Naive thymus-derived CD4-positive, alpha-beta T cell (primary cell): ENCODE measurements at places on chromosomes 7 and 10. TPM values are rescaled to one million over a fixed set of nuclear protein-coding genes. Genes with fewer than 3 reads are reported as not detected.

GRCh38 chr7:106009503-106010226 is 46.6 kb downstream of the CDHR3 start:
- DNase-seq, result peak; percentile 77
- no peaks in the 10 kb centered on the region for H3K36me3 ChIP-seq
- no peak overlapping the region for H3K4me3 ChIP-seq
- no peaks in the 10 kb centered on the region for H3K4me1 ChIP-seq

- H3K27me3 ChIP-seq, result no peaks in the 10 kb centered on the region
- no peaks in the 10 kb centered on the region for H3K4me1 ChIP-seq
- H3K4me3 ChIP-seq, result no peak overlapping the region
- DNase-seq, result no peak
- H3K27ac ChIP-seq, result no peak overlapping the region
Measured at GRCh38 chr10:13690281-13690825, 103.6 kb downstream of the PRPF18 start.

- H3K4me3 ChIP-seq, result no peak overlapping the region
- H3K4me1 ChIP-seq, result no peaks in the 10 kb centered on the region
- no peaks in the 10 kb centered on the region for H3K27me3 ChIP-seq
Measured at GRCh38 chr10:33201056-33201780, 133.2 kb downstream of the NRP1 start.

CRPPA gene
- 1.3 TPM for total RNA-seq

- no peaks in the 10 kb centered on the region for H3K27me3 ChIP-seq
- no peak for DNase-seq
- H3K4me1 ChIP-seq, result no peaks in the 10 kb centered on the region
- H3K36me3 ChIP-seq, result no peaks in the 10 kb centered on the region
Measured at GRCh38 chr10:15427843-15428414, 56.8 kb upstream of the FAM171A1 start.

LRIT1 gene
- not detected for total RNA-seq

- no peaks in the 10 kb centered on the region for H3K27me3 ChIP-seq
- no peaks in the 10 kb centered on the region for H3K4me1 ChIP-seq
- peaks cover 38% of the 10 kb centered on the region for H3K36me3 ChIP-seq
- no peak overlapping the region for H3K4me3 ChIP-seq
- no peak for DNase-seq
- no peak overlapping the region for H3K27ac ChIP-seq
Measured at GRCh38 chr7:140021603-140022002, 41.1 kb downstream of the PARP12 start.

DNA sequence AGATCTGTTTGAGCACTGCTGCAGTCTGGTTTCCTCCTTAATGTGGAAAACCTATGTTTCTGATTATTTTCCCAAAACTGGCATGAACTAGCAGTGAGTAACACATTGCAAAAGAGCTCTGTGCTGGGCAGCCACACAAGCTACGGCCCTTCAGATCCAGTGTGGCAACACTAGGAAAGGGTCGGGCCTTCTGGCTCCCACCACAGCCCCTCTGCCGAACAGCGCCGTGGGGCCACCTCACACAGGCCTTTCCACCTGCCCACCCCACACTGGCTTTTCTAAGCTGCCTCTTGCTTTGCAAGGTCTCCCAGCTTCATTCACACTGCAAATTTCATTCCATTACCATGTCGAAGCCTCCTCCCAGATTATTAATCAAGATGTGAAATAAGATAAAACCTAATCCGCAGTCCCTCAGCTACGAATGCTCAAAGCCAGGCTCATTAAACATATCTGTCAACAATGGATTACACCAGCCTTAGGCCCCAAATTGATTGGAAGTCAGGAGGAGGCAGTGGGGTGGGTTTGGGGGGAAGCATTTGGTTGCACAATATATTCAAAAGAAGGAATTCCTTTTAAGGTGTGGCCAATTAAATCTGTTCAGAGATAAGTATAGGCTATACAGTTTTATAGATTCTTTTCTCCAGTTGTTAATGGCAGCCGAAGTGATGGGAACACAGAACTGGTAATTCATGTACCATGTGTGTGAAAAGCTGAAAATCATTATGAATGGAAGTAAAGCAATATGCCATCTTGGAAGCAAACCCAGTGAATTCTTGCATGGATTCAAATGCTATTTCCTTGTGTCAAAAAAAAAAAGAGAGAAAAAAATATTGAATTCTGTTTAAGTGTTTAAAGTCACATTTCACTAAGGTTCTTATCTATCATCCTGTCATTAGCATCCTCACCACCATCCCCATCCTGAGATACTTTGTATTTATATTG is 223.7 kb downstream of the MTERF1 start:
- DNase-seq, result no peak
- no peaks in the 10 kb centered on the region for H3K36me3 ChIP-seq
- no peak overlapping the region for H3K27ac ChIP-seq
- H3K4me1 ChIP-seq, result no peaks in the 10 kb centered on the region
- H3K4me3 ChIP-seq, result no peak overlapping the region

PNLIPRP3 gene
- total RNA-seq, result not detected in 2 replicates

COL26A1 gene
- total RNA-seq, result 0.24 TPM

HOGA1 gene
- not detected for total RNA-seq

DNA sequence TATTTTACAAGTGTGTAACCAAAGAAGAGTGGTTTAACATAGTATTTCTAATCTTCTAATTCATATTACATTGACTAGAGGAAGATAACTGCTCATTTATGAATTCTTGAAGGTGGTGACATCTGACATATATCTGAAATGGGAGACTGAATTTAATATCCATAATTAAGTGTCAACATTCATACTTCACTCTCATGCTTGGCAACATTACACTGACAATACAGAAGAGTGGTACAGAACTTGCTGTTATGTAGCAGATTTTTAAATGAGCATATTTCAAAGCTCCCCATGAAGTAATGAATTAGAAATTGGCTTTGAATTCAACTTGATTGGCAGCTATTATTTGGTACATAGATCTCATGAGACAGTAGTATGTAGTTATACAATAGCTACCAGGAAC is 125.8 kb upstream of the POT1 start:
- H3K27ac ChIP-seq, result no peak overlapping the region
- no peaks in the 10 kb centered on the region for H3K27me3 ChIP-seq
- H3K36me3 ChIP-seq, result no peaks in the 10 kb centered on the region
- H3K4me1 ChIP-seq, result no peaks in the 10 kb centered on the region
- no peak overlapping the region for H3K4me3 ChIP-seq
- no peak for DNase-seq

DNA sequence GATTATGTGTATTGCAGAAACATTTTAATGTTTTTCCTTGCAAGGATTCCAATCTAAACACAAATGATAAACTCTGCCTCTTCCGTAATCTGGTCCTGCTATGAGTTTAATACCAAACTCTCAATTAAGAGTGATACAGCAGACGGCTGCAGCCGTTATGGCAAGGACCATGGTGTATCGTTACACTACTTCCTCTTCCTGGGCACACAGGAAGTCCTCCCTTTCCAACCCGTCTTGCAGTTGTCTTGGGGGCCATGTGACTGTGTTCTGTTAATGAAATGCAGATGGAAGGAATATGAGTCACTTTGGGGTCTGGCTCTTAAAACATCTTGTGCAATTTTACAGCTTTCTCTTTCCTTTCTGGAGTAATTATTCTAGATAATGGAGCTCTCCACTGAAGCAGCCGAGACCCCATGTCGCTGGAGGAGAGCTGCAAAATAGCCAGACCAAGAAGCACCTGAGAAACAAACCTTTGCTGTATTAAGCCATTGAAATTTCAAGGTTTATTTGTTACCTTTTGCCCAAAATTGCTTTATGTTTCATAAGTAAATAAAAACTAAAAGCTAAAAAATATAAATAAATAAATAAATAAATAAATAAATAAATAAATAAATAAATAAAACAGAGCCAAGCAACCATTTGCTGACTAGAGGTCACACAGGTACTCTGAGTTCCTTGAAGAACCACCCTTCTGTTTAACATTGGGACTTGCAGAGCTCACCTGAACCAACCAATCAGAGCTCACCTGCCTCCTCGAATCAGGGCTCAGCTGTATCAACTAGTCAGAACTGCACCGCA is 74.7 kb downstream of the FRMPD2 start:
- H3K27me3 ChIP-seq, result no peaks in the 10 kb centered on the region
- DNase-seq, result no peak
- H3K4me1 ChIP-seq, result no peaks in the 10 kb centered on the region
- no peaks in the 10 kb centered on the region for H3K36me3 ChIP-seq
- no peak overlapping the region for H3K4me3 ChIP-seq

- no peaks in the 10 kb centered on the region for H3K27me3 ChIP-seq
- H3K27ac ChIP-seq, result peak overlapping the region; percentile 85
- H3K36me3 ChIP-seq, result no peaks in the 10 kb centered on the region
- peak overlapping the region; percentile 77 for H3K4me3 ChIP-seq
Measured at GRCh38 chr7:139231513-139232376, 708 bp downstream of the UBN2 start.

DNA sequence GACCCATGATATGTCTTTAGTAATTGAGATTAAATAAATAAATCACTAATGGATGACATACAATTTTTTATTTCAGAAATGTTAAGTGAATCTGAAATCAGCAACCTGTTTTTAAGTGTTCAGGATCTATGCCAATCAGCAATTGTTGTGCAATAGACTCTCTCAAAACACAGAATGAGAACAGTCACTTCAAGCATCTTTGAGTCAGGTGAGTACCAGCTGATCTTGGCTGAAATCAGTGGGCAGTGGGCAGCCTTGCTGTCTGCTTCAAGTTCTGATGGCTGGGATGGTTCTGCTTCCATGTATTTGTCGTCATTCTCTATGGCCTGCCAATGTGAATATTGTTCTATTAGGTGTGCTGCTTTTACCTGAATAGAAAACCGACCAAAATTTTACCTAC is 82.3 kb upstream of the NRG3 start:
- H3K27ac ChIP-seq, result no peak overlapping the region
- H3K27me3 ChIP-seq, result no peaks in the 10 kb centered on the region
- no peak for DNase-seq
- no peaks in the 10 kb centered on the region for H3K36me3 ChIP-seq
- H3K4me3 ChIP-seq, result no peak overlapping the region
- no peaks in the 10 kb centered on the region for H3K4me1 ChIP-seq

OR2A5 gene
- not detected for total RNA-seq

GRCh38 chr7:115319541-115319940 is 397.6 kb downstream of the MDFIC start:
- H3K36me3 ChIP-seq, result no peaks in the 10 kb centered on the region
- H3K27ac ChIP-seq, result no peak overlapping the region
- H3K4me1 ChIP-seq, result no peaks in the 10 kb centered on the region
- no peak for DNase-seq

KCND2 gene
- total RNA-seq, result not detected

CTTNBP2 gene
- total RNA-seq, result not detected

DNA sequence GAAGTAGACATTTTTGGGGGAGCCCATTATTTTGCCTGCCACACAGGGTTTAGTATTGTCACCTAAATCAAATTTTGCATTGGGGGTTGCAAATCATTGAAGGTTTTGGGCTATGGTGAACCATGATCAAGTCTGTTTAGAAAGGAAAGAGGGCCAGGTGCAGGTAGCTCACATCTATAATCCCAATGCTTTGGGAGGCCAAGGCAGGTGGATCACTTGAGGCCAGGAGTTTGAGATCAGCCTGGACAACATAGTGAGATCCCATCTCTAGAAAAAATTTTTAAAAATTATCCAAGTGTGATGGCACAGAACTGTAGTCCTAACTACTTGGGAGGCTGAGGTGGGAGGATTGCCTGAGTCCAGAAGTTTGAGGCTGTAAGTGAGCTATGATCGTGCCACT is 31.2 kb downstream of the KAT6B start:
- no peak overlapping the region for H3K27ac ChIP-seq
- H3K4me3 ChIP-seq, result no peak overlapping the region
- DNase-seq, result no peak
- peaks cover 8% of the 10 kb centered on the region for H3K4me1 ChIP-seq

SLC35G1 gene
- 2.4 TPM for total RNA-seq

DNA sequence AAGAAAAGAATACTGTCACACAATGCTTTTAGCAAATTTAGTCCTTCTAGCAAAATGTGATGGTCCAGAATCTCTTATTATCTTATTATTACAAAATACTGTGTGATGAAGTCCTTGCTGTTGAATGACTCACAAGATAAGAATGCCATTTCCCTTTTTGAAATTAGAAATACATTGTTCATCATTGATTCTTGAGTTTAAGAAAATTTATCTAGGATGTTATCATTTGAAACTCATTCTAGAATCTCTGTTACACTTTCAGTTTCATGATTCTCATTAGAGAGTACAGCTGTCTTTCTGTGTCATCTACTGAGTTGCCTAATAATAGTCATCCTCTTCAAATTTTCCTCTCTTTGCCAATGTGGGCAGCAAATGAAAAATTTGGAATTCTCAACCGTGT is 9.6 kb downstream of the ZKSCAN5 start:
- no peaks in the 10 kb centered on the region for H3K4me1 ChIP-seq
- H3K36me3 ChIP-seq, result no peaks in the 10 kb centered on the region
- H3K4me3 ChIP-seq, result no peak overlapping the region
- DNase-seq, result no peak

DNA sequence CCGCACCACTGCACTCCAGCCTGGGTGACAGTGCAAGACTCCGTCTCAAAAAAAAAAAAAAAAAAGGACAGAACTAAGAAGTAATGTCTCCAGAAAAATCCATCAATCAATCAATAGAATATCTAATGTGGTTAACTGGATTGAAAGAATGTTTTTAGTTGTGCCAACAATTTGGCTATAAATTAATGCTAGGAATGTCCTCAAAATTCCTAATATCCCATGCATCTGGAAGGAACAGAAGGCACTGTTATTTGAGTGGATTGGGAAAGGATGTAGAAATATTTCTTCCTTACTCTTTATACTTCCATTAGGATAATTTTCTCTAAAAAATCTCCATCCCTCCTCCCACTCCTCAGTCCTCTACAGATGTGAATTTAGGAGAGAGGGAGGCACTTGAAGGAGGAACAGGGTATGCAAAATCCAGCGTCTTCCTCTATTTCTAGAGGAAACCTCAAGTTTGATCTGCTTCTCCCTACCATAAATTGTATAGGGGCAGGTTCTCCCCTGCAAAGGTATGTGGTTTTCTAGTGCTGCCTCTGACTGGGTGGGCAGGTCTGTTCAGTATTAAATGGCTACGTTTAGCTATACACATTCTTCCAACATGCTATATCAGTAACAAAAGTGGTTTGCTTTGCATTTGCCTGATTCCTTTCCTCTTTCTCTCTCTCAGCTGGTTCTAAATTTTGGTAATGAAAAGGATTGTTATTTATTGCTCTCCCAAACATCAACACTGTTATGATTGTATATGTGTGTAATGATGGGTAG is 54.1 kb downstream of the RNLS start:
- no peaks in the 10 kb centered on the region for H3K4me1 ChIP-seq
- H3K4me3 ChIP-seq, result no peak overlapping the region
- H3K27ac ChIP-seq, result no peak overlapping the region
- no peaks in the 10 kb centered on the region for H3K27me3 ChIP-seq
- no peaks in the 10 kb centered on the region for H3K36me3 ChIP-seq
- DNase-seq, result no peak

DNA sequence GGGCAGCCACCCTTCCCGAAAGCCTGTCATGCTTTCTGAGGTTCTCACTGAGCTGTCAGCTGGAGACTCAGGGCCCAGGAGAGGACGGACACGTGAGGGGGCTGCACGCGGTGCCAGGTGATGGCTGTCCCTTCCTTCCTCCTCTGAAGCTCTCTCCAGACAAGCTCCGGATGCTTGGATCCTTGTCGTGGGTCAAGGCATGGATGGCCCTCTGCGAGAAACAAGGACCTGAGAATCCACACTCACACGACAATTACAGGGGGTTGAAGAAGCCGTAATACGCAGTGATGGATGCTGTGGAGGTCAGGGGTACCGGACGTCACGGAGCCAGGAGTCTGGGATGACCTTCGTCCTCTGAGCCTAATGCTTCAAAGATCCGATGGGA is 170.3 kb downstream of the USP6NL start:
- H3K4me1 ChIP-seq, result peaks cover 4% of the 10 kb centered on the region
- no peaks in the 10 kb centered on the region for H3K36me3 ChIP-seq
- DNase-seq, result no peak
- no peak overlapping the region for H3K27ac ChIP-seq
- H3K27me3 ChIP-seq, result no peaks in the 10 kb centered on the region
